Activated CD8-positive, alpha-beta memory T cell treated with anti-CD3 and anti-CD28 coated beads, Interleukin-2, amount 50 U/mL, for 4 hours (primary cell): ENCODE measurements at places on chromosomes 1 and 21.

GRCh38 chr1:175129644-175129996, 62.0 kb downstream of the TNN start:
- no peak for DNase-seq

DNA sequence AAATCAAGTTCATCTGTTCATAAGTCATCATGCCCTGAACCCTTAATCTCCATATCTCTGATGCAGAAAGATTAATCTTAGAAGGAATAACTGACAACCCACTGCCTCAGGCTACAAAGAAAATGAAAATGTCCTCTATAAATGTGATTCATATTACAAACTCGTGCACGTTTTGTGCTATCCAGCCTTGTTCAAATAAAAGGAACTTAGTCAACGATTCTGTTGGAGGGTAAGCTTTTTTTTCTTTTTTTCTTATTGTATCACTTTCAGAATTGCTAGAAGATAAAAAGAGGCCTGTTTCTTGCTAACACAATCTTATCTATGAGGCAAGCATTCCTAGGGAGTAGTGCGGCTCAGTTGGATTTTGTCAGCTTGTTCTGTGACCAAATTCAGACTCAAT, 228.4 kb downstream of the TM2D1 start:
- no peak for DNase-seq

- DNase-seq: no peak
Observed at GRCh38 chr1:227903061-227903521, 44.6 kb downstream of the WNT9A start.

DNA sequence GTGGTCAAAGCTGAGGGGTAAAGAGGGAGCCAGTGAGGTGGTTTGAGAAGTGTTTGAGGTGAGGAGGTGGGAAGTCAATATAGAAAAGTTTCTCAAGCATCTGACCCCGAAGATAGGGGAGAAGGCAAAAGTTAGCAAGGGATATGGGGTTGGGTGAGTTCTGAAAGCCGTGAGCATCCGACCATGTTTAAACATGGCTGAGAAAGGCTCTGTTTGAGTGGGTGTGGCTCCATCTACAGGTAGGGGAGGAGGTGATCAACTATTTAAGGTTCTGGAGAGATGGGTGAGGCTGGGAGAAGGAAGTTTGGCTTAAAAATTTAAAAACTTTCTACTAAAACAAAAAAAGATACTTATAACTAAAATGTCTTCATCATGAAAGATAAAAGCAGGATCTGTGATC, 273.8 kb downstream of the KCNJ6 start:
- peak; percentile 24 for DNase-seq

- no peak for DNase-seq
Observed at GRCh38 chr1:225748529-225748928, 29.1 kb upstream of the SRP9 start.

- DNase-seq: no peak
Observed at GRCh38 chr1:117630423-117630998, 24.7 kb downstream of the TENT5C start.

DNA sequence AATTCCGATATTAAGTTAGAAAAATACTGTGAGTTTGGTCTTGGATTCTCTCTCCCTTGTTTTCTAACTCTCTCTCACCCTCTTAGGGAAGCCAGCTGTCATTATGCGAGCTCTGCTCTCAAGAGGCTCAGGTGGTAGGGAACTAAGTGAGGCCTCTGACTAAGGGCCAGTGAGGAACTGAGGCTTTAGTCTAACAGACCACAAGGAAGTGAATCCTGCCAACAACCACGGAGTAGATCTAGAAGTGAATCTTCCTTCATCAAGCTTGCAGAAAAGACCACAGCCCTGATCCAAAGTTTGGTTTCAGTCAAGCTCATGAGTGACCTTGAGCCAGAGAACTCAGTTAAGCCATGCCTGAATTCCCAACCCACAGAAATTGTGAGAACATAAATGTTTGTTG, 180.1 kb upstream of the PRMT6 start:
- DNase-seq: no peak

- DNase-seq: no peak
Observed at GRCh38 chr1:184497959-184498723, 111.3 kb downstream of the C1orf21 start.

DNA sequence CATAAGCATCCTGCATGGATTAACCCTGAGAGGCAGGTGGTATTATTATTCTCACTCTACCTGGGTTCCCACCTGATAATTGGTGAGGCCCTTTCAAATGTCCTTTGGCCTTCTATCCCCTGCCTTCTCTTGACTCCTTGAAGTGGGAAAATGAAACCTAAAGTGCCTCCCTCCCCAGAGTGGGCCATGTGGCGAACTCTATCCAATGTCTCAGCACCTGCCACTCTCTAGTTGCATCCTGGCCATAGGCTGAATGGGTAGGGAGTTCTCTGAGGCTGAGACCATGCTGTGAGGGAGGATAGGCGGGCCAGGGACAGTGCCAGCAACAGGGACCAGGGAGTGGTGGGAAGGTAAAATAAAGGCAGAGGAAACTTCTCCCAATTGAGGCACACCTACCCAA, 35.3 kb downstream of the ELF3 start:
- no peak for DNase-seq

DNA sequence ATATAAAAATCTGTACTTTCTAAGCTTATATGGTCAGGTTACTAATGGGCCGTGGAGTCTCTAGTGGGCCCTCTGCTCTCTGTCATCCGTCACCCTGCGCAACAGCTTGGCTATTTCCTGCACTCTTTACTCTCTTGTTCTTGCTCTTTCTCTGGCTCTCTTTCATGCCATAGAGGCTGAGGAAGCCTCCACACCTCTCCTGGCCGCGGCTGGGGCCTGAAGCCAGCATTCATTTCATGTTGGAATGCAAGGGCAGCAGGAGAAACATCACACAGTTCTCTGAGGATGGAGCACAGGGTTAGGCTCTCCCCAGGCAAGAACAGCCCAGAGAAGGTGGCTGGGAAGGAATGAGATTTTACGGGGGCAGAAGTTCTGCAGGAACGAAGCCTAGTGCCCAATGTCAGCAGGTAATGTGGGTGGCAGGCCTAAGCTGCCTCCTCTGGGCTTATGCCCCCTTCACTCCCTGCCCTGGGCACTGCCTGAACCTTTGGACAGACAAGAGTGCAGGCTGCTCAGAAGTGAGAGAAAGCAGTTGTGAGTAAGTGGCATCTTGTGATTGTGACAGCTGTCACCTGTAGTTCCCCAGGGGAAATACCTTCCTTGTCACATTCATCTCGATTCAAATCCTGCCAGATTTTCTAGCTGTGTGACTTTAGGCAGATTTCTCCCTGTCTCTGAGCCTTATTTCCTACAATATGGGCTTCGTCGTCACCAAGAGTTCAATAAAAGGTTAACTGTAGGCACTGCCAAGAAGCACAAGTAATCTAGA, 3.6 kb upstream of the FHAD1 start:
- no peak for DNase-seq

DNA sequence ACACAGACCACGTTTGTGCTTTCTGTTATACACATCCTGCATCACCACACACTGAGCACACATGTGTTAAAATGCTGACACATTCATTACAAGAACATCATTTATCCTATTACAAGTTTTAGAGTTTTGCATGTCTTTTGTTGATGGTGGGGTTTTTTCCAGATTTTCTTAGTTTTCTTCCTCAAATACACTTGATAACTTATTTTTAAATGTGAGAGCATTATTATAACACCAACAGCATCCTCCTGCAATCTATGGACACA, 67.3 kb downstream of the TGFBR3 start:
- DNase-seq: no peak

GRCh38 chr1:22284906-22285548, 142.1 kb upstream of the WNT4 start:
- DNase-seq: no peak

DNA sequence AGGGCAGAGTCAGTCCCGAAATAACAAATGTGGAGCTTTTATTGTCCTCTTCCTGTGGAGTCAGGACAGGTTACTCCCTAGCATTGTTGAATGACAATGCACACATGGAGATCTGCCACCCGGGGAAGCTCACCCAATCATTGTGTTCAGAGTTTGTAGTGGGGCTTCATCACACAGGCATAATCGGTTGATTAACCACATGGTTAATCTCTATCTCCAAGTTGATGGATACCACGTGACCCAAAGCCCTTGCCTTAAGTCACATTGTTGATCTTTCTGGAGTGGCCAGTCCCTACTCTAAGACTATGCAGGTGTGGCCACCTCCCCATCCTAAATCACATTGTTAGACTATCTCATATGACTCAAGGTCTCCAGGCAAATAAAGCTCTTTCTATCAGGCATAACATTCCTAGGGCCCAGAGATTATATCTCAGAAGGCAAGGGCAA, 2.6 kb upstream of the C1orf141 start:
- no peak for DNase-seq

DNA sequence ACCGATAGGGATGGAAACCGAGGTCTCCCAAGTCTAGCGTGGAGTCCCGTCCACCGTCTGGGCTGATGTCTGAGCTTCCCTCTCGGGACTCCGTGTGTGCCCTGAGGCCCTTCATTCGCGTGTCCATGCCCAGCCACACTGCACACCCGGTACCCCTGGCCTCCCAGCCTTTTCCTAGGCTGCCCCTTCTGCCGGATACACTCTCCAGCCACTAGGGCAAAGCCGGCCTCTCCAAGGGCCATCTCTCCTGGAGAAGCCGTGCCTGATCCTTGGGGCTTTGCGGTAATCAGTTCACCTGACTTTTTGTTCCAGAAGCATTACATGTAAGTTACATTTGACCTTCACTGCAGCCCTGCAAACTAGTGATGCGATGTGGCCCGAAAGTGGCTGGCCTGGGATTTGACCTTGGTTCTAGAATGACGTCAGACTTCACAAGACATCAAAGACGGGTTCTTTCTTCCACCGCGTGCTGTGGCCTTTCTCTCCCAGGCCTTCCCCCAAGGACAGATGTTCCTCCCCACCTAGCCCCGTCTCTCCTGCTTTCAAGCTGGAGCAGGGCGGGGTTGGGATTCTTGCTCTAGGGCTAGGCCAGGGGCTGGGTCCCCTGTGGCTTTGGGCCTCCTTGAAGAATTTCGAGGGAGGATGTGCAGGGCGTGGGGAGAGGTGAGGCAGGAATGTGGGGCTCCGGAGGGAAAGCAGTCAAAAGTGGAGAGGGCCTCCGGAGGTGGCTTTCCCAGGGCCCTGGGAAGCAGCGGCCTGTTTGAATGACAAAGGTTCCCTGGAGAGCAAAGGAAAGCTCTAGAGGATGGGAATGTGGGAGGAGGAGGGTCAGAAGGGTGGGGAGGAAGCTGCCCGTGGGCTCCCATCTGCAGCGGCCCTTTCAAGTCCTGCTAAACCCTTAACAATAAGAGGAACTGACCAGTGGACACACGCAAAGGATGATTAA, 49.7 kb upstream of the SLC2A1 start:
- no peak for DNase-seq

DNA sequence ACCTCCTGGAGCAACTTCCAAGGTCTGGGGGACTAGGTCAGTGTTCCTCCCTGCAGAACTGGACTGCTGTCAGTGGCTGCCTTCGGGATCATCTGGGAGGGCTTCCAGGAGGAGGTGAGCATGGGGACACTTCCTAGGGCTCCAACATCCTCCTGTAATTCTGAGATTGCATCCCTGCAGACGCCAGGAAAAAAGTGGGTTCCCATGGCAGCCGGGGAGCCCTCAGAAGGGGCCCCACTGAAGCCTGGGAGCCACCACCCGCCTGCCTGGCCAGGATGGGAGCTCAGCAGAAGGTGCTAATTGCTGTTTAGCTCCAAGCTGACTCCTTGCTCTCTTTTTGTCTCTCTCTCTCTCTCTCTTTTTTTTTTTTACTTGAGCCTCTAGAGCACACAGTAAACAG, 16.1 kb upstream of the ARF1 start:
- DNase-seq: no peak

- no peak for DNase-seq
Observed at GRCh38 chr1:147849098-147849895, 53.3 kb upstream of the GJA8 start.
